Effector memory CD8-positive, alpha-beta T cell (primary cell): ENCODE measurements at places on chromosomes 16 and 17.

- no peak for DNase-seq
Measured at GRCh38 chr17:60327134-60327900, 64.6 kb downstream of the USP32 start.

DNA sequence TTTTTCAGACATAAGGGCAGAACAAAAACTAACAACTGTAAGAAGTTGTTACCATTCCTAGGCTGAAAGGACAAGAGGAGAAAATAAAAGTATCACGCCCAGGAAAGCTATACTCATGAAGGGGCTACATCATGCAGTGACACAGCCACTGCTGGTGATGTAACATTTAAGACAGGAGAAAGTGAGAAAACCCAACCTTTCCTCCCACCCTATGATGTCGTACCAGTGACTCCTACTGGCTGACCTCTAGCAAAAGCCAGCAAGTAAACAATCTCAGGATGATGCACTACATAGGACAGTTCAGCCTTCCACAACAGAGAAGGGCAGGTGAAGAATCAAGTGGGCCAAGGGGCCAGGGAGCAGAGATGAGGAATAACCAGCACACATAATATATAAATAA, 14.0 kb upstream of the OR1E2 start:
- no peak for DNase-seq

DNA sequence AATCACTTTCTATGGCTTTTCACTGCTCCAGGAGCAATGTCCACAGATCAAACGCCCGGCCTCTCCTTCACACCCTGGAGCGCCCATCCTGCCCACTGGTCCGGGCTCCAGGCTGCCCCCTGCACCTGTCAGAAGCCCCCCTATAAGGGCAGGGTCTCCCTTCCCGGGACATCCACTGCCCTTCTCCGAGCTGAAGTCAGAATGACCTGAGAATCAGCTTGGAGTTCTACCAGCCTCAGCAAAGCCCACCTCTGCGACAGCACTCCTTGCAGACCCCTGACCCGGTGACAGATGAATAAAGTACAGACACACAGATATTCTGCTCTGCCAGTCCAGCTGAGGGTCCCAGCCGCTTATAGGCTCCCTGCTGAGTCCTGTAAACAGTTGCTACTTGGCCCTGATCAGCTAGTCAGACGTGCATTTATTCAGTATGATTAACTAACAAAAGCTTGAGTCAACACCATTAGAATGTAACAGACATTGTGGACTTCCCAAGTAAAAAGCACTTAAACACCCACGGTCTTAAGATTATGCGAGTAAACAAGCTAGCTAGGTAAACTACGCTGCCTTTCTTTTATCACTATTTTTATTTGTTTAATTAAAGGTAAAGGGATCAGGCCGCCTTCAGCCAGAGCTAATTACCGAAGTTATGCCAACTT, 4.8 kb downstream of the SLC7A5 start:
- no peak for DNase-seq

GRCh38 chr16:57159447-57159846, 26.4 kb downstream of the PSME3IP1 start:
- no peak for DNase-seq

DNA sequence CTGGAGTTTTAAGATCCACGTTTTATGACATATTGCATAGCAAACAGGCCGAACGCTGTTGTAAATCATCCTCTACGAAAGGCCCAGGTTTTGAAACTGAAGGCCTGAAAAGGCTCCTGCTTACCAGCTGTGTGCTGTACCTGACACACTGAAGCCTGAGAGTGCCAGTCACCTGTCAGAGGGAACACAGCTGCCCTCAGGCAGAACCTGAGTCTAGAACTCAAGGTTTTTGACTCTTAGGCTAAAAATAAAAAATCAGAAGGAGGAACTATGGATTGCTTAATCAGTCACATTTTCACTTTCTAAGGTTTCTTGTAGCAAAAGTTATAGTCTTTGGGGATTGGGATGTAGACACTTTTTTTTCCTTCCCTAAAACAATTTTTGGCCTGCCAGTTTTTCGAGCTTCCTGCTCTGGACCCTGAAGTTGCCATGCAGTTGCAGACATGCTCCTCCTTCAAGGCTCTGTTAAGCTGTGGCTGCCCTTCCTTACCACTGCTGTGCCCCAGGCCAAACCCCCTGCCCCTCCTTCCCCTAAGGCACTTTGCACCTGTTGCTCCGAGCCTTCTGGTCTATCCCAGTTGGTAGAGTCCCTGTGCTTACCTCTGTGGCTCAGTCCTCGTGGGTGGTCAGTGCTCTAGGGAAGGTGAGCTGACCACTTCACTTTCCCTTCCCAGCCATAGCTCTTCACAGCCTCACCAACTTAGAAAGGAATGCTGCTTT, 56.6 kb downstream of the TENT4B start:
- DNase-seq, result no peak

GRCh38 chr17:48427598-48427997, 2.4 kb downstream of the SKAP1 start:
- peak; percentile 55 for DNase-seq

DNA sequence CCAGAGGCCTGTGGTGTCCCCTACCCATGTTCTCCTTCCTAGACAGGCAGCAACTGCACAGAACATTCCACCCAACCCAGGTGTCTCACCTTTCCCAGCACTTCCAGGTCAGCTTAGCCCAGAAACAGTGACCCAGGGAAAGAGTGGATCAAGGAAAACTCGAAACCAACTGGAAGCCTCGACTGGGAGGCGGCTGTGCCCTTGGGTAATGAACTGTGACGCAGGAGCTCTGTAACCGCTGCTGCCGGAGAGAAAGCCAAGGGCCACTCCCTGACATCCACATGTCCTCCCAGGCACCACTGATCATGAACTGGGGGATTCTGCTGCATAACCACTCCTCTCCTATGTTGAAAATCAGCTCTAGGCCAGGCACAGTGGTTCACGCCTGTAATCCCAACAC, 34.4 kb downstream of the WDR59 start:
- DNase-seq, result no peak

DNA sequence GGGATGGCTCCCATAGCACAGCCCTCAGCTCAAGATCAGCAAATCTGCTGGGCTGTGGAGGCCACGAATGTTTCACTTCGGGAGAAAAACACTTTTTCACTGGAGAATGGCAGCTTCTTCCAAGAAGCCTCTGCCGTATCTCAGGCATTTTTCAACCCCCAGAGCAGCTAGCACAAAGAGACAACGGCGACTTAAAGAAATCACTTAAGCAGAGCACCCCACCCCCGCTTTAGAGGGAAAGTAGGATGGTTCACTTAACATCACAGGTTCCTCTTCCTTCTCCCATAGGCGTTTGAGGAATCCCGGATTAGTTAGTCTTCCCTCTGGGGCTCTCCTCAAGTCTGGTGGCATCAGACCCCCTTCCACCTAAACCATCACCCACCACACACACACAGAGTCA, 27.6 kb downstream of the CYB561 start:
- no peak for DNase-seq

- no peak for DNase-seq
Measured at GRCh38 chr17:76884995-76885893, 17.0 kb downstream of the MGAT5B start.

DNA sequence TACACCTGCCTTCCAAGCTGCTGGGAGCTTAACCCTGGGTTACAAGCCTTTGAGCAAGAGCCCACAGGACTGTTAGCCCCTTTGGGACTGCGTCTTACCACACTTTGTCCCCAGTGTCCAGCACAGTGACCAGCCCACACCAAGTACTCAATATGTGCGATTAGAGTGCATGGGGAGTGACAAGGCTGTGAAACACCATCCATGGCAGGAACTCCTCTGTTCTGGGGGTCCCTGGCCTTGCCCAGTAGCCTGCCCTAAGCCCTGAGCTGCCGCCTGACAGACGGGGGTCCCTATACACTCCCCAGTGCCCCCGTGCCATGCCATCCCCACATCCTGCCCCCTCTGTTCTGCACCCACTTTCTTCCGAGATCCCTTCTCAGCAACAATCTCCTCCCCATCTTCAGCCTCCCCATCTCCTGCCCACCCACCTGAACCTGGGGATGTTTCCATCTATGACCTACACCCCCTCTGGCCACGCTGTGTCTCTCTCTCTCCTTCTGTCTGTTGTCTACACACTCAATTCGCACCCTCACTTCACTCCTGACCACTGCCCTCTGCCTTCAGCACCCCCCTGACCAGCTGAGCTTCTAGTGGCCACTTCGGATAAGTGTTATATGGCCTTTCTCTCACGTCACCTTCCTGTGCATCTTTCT, 112.9 kb upstream of the SMURF2 start:
- DNase-seq, result no peak

DNA sequence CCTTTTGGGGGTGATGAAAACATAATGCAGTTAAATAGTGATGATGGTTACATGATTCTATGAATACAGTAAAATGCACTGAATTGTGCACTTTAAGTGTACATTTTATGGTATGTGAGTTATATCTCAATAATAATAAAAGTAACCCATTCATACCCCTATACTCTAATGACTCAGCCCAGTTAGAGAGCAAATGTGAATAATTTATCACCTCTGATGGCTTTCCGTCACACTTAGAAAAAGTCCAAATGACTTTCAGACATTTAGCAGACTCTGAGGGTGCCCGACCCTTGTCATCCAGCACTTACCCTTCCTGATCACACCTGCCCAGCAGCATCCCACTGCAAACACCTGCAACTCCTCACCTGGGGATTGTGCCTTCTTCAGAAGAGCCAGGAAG, 148.1 kb upstream of the MAF start:
- no peak for DNase-seq

DNA sequence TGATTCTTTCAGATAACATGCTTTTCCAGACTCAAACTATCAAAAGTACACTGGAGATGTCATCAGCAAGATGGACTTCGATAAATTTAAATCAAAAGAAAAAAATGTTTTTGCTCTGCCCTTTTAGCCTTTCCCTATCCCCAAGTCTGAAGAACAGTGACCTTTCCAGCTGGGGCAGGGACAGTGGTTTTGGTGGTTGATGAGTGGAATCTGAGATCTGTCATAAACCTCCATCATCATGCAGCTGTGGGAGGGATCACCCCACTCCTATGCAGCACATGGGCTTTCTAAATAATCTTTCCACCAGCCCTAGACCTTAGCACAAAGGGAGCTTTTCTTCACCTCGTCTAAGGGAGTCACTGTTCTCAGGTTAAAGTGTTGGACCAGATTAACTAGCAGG, 869.5 kb upstream of the SOX9 start:
- no peak for DNase-seq

DNA sequence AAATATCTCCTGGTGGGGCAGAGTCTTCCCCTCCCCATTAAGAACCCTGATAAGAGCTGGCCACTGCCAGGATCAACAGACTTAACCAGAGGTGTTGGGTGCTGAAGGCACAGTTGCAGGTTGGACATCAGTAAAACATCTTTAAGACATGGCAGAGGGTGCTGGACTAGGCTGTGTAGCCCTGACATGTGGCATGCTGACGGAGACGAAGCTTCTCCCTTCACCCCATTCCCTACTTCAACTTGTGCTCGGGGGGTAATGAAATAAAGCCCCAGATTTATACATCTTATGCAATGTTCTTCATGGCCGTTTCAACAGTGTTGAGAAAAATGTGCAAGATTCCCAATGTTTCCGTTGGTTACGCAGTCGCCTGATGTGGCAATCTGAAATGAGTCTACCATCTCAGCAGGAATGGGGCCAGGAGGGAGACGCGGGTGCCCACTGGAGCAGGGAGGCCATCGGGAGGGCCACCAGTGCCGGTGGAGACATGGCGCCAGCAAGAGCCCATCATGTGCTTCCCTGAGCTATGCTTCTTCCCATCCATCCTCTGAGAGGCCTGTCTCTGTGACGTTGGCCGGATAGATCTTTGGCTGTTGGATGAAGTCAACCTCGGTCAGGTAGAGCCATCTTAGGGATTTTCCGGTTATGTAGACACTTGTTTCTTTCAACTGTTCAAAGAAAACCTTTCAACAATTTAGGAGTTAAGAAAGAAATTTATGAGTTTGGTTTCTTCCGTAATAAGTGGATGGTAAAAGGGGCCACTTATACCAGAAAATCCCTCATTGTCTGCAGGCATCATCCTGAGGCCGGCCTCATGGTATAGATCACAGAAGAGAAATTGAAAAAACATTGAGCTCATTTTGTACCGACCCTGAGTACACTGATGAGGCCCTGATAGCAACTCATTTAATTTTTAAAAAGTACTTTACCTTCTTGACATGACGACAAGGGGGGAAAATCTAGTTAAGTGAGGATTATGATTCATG, 6.4 kb downstream of the IRF8 start:
- DNase-seq, result no peak

GRCh38 chr17:794876-795275, 12.7 kb downstream of the MRM3 start:
- no peak for DNase-seq

GRCh38 chr17:44191941-44192496, 5.2 kb downstream of the TMUB2 start:
- DNase-seq, result no peak

GRCh38 chr17:1617620-1618174, 10.9 kb downstream of the SLC43A2 start:
- DNase-seq, result no peak

DNA sequence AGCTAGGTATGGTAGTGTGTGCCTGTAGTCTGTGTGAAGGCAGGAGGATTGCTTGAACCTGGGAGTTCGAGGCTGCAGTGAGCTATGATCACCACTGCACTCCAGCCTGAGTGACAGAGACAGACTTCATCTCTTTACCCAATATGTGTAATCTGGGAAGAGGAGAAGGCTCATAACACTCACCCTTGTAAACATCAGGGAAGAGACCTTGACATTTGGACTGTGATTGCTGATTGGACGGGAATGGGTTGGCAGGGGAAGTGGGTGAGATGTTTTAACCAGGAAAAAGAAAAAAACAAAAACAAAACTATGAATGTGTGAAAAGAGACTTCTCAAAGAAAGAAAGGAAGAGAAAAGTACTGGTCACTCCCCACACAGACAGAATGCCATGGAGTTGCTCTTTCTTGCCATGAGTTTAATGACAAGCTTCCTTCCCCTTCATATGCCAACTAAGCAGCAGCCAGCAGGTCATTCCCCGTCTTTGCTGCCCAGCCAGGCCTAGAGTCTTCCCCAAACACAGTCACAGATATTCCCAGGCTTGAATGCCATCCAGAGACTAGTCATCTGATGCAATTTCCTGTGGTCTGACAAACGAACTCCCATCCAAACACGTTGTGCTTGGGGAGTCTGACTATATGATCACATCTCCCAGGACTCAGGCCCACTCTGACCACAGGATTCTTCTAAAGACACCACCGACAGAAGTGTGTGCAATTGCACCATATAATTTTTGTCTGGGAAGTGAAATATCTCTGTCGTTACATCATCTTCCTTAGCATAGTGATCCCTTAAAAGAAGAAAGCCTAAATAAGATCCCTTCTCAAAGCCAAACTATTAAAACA, 3.6 kb upstream of the XAF1 start:
- DNase-seq, result no peak
